Placental pericyte (primary cell): ENCODE measurements at places on chromosomes 1 and 21. TPM values are rescaled to one million over a fixed set of nuclear protein-coding genes. Genes with fewer than 3 reads are reported as not detected.

Gene FAM110D
- not detected in 2 replicates for total RNA-seq

Gene MYOM3
- total RNA-seq, result 0.14 TPM in 1 of 2 replicates, not detected in the other

Gene CAMK1G
- 0.66 and 10.6 TPM in 2 replicates for total RNA-seq

Gene HSPG2
- total RNA-seq, result 173 and 204 TPM in 2 replicates

Gene CALML6
- 0.14 and 0.66 TPM in 2 replicates for total RNA-seq

Gene HLX
- total RNA-seq, result 8.2 and 18.2 TPM in 2 replicates

Gene SPATA1
- 0.43 and 0.88 TPM in 2 replicates for total RNA-seq

Gene PPM1J
- total RNA-seq, result 0.66 and 0.86 TPM in 2 replicates

Gene MPZ
- total RNA-seq, result 0.44 and 1.1 TPM in 2 replicates

Gene TDRD5
- not detected in 2 replicates for total RNA-seq

Gene NPHS2
- total RNA-seq, result not detected in 2 replicates

Gene SLFNL1
- total RNA-seq, result 0.14 and 0.44 TPM in 2 replicates

Gene NBPF4
- 0.14 and 0.66 TPM in 2 replicates for total RNA-seq
